ENCODE measurements at places on chromosomes 5 and 9.
A peak's percentile ranks its signal among the peaks of the same experiment; 100 is the strongest.

GRCh38 chr5:20113031-20113715 is 125.2 kb upstream of the CDH18 start:
- peak; percentile 52 for DNase-seq

GRCh38 chr5:155106221-155106620 is 92.7 kb downstream of the KIF4B start:
- DNase-seq, result no peak

DNA sequence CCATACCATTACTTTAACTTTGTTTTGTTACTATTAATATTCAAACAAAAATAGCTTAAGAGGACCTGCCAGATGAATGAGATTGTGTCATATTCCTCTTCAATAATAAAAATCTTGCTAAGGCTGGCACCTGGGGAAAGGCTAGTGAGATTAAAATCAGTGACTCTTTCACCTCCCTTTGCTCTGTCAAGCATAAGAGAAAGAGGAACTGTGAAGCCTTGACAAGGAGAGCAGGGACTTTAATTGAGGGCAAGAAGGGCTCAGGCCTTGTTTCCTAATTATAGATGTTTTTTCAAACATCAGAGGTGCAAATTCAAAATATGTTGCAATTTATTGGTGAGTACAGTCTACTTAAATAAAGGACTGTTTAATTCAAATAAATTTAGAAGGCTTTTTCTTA is 91.7 kb downstream of the SPATA31D1 start:
- DNase-seq, result no peak

GRCh38 chr9:87973730-87974292 is 522 bp downstream of the CDK20 start:
- no peak for DNase-seq

- DNase-seq, result no peak
These were observed 318.4 kb upstream of the RIOK2 start for GRCh38 chr5:97501286-97501964.

GRCh38 chr5:147685993-147686392 is 96.5 kb downstream of the JAKMIP2 start:
- DNase-seq, result no peak

GRCh38 chr5:159497221-159497620 is 166.9 kb upstream of the IL12B start:
- DNase-seq, result no peak

- DNase-seq, result no peak
These were observed 48.4 kb downstream of the EXOSC2 start for GRCh38 chr9:130741831-130742449.

DNA sequence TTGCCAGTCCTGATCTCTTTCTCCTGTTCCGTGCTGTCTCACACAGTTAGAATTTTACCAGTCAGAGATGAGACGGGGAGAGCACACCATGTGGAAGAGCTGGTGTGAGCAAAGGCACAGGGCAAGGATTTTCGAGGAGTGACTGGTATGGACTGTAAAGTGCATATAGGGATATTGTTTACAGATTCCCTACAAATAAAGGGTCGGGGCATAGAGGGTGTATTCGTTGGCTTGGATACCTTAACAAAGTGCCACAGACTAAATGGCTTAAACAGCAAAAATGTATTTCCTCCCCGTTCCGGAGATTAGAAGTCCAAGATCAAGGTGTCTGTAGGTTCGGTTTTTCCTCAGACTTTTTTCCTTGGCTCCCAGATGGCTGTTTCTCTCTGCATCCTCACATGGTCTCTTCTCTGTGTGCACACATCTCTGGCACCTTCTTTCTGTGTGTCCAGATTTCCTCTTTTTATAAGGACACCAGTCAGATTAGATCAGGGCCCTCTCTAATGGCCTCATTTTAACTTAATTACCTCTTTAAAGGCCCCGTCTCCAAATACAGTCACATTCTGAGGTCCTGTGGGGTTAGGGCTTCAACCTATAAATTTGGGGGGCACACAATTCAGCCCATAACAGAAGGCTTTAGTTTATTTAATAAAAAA is 23.4 kb downstream of the CYFIP2 start:
- no peak for DNase-seq

DNA sequence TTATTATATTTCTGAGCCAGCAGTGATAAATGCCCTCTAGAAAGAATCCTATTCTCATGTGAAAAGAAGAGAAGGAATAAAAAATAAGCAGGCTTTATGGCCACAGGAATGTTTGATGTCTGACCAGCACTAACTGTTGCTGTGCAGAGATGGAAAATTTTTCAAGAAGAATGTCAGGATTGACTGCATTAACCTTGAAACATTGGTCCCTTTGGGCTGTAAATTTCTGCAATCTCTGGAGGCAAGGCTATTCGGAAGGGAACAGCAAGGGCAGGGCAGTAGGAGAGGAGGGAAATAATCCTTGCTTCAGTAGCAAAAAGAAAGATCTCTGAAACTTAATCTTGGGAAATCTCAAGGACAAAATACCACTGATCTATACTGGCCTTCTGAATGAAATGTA is 415.2 kb downstream of the DNAH5 start:
- DNase-seq, result no peak

DNA sequence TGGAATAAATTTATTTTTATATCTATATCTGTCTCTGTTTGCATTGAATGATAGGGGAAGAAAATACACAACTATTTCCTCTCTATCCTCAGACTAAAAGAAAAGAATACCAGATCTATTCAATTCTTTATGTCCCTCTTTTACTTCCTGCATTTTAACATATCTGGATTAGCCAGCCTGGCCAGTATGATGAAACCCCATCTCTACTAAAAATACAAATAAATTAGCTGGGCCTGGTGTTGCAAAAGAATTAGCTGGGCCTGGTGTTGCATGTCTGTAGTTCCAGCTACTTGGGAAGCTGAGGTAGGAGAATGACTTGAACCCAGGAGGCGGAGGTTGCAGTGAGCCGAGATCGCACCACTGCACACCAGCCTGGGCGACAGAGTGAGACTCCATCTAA is 182.0 kb downstream of the LURAP1L start:
- no peak for DNase-seq

- DNase-seq, result no peak
These were observed 7.9 kb upstream of the ENTREP1 start for GRCh38 chr9:69317081-69317480.

- DNase-seq, result no peak
These were observed 347.3 kb upstream of the IRX2 start for GRCh38 chr5:3098821-3099220.

DNA sequence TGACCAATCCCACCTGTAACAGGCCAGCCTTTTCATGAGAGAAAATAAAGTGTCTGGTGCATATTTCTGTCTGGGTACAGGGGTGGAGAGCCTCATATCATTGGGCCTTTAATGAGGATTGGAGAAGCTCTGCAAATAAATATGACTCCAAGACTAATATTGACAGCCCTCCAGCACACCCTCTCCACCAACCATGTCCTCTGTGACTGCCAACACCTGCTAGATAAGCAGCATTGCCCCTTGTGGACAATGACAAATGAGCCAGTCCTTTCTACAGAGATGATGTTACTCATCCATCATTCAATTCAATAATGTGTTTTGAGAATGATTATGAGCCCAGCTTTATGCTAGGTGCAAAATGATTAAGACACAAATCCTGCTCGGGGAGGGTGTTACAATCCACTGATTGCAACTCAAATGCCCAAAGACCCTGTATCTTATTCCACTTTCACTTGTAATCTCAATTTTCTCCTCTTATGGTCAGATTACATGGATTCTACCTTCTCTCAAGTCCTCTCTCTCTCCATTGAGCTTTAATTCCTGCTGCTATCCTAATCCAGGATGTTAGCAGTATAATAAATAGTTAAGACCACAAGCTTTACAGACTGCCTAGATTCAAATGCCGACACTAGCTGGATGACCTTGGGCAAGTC is 2.1 kb upstream of the GFRA3 start:
- peak; percentile 66 for DNase-seq

GRCh38 chr9:111663301-111663823 is 2.0 kb downstream of the GNG10 start:
- DNase-seq, result no peak

- no peak for DNase-seq
These were observed 409.8 kb downstream of the NTRK2 start for GRCh38 chr9:85079349-85079748.

DNA sequence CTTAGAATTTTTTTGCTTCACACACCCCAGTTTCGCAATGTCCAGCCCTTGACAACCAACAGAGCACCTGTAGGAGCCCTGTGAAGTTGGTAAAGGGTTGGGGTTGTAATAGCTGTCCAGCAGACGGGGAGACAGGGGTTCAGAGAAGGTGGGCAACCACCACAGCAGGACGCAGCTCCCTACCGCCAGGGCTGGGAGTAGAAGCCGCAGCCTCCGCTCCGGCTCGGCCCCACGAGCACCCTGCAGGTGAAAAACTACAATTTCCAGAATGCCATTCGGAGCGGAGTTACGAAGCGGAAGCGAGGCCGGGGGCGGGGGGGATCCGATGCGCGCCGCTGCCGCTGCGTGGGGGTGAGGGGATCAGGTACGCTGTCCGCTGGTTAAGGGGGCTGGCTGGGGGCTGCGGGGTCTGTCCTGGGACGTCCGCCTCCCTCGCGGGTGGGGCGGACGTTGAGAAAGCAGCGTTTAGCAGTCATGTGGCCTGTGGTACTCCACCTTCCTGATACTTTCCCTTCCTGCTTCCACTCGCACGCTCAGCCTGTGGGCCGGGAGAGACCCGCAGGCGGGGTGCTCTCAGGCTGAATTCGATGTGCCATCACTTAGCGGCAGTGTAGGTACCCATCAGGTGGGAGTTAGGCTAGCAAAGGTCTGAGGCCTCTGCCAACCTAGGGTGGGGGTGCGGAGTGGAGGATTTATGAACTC is at the start of gene TRMT10B:
TRMT10B (plus strand) TSS at position 317 of the 702 bp plus-strand sequence. CDS start 8,127 bp downstream, outside the sequence.
- DNase-seq, result peak; percentile 73

DNA sequence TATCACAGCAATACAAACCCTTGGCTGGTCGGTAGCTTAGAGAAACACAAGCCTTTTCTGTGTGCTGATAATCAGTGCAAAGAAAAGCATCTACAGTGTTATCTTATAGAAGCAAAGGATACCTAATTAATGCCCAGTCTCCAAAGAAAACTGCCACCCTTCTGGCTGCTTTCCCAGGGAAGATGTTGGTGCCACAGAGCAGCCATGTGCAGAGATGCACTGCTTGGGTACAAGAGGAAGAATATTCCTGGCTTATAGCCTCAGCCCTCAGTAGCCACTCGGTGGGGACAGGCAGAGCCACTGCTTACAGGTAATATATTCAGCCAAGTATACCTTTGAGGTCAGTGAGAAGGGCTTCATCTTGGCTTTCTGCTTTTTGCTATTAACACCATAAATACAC is 185.3 kb downstream of the PCSK1 start:
- no peak for DNase-seq

DNA sequence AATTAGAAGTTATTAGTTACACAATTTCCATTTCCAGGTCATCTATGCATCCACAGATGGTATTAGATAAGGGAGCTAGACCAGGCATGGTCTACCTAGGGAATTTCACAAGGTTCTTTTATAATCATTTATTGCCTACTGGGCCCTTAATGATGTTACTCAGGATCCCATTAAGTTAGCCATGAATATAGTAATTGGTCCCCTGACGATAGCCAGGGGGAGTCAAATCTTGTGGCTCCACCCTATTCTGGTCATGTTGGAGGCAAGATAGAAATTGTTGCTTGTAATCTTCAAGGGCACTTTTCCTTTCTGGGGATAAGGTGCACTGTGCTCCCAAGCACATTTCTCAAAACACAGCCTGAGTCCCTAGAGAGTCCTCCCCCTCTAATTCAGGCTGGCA is 14.1 kb upstream of the ELL2 start:
- no peak for DNase-seq

- no peak for DNase-seq
These were observed 57.7 kb downstream of the DUSP1 start for GRCh38 chr5:172713113-172713808.

DNA sequence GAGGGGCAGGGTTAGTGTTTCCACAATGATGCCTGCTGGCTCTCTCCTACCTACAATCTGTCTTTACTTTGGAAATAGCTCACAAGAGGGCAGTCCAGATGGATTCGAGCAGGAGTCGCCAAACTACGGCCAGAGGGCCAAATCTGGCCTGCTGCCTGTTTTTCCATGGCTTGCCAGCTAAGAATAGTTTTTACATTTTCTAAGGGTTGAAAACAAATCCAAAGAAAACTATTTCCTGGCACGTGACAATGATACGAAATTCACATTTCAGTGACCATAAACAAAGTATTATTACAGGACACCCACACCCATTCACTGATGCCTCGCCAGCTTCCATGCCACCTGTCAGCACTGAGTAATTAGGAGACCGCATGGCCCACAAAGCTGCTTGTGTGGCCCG is 162.9 kb upstream of the WWC1 start:
- DNase-seq, result no peak

DNA sequence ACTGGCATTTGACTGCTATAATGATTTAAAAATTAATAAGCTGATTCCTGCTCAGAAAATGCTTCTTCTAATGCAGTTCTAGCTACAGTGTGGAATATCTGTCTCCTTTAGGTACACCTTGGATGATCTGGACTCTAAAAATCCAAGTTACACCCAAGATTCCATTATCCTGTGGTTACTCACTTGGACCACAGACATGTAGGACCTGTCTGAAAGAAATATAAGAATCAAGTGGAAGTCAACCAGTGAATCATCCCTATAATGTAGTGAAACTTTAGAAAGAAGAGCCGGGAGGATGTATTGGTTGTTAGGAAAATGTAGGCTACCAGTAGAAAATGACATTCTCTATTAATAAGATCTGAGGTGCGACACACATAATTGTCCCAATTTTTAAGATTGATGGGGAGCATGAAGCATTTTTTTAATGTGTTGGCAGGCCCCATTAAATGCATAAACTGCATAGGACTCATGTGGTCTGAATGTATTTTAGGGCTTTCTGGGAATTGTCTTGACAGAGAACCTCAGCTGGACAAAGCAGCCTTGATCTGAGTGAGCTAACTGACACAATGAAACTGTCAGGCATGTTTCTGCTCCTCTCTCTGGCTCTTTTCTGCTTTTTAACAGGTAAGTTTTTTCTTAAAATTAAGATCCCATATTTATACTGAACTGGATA is at the start of gene SPINK6:
SPINK6 (plus strand) TSS at position 512 of the 673 bp plus-strand sequence; CDS start at position 567, 55 bp downstream.
- DNase-seq, result no peak

- DNase-seq, result no peak
These were observed 64.4 kb downstream of the ARHGEF37 start for GRCh38 chr5:149645725-149646124.

DNA sequence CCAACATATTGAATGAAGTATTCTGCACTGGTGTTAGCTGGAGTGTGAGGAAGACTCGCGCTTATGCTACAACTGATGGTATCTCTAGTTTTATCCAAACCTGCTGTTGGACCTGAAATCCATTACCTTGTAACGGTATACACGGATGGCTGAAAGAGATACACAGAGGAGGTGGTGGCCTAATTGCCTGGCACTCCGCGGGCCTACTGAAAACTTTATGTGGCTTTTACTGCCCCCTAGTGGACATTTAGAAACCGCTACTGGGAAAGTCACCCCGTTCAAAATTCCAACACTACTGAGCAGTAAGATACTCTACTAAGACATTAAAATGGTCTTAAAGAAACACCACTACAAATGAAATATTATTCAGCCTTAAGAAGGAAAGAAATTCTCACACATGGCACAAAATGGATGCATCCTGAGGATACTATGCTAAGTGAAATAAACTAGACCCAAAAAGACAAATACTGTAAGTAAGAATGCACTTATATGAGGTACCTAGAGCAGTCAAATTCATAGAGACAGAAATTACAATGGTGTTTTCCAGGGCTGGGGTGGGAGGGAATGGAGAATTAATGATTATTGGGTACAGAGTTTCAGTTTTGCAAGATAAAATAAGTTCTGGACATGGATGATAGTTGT is 100.4 kb downstream of the TTLL11 start:
- DNase-seq, result peak; percentile 50
